T-helper 17 cell (primary cell): ENCODE measurements at places on chromosomes 13 and 19. TPM values are rescaled to one million over a fixed set of nuclear protein-coding genes. Genes with fewer than 3 reads are reported as not detected.

GRCh38 chr13:75079226-75079625, 402.7 kb downstream of the TBC1D4 start:
- H3K36me3 ChIP-seq, result no peaks in the 10 kb centered on the region
- H3K4me1 ChIP-seq, result no peaks in the 10 kb centered on the region
- no peak for DNase-seq
- no peak overlapping the region for H3K4me3 ChIP-seq
- H3K27me3 ChIP-seq, result peaks cover 7% of the 10 kb centered on the region
- H3K27ac ChIP-seq, result no peak overlapping the region

- no peaks in the 10 kb centered on the region for H3K27me3 ChIP-seq
- peaks cover 29% of the 10 kb centered on the region for H3K36me3 ChIP-seq
- peak overlapping the region; percentile 46 for H3K4me3 ChIP-seq
Observed at GRCh38 chr13:98875146-98875729, 102.6 kb downstream of the DOCK9 start.

DNA sequence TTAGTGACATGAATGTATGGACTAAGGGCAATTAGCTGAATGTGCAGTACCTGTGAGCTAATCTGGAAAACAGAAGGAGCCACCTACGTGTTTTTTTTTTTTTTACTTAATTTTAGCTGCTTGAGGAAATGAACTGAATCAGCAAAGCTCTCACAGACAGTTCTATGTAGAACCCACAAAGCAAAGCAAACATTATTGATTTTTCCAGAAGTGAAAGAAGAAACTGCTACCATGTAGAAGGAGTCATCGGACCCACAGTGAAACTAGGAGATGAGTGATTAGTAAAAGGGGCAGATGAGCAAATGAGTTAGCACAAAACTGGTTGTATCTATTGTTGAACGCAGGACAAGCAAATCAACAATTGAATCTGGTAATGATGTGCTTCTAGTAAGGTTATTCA, 94.1 kb upstream of the SLC7A1 start:
- H3K27me3 ChIP-seq, result peaks cover 50% of the 10 kb centered on the region
- H3K36me3 ChIP-seq, result peaks cover 2% of the 10 kb centered on the region
- no peak overlapping the region for H3K27ac ChIP-seq

GRCh38 chr19:14519860-14520407, 1.7 kb upstream of the DNAJB1 start:
- H3K27ac ChIP-seq, result peak overlapping the region; percentile 99
- H3K4me1 ChIP-seq, result peaks cover 54% of the 10 kb centered on the region
- H3K27me3 ChIP-seq, result no peaks in the 10 kb centered on the region
- H3K36me3 ChIP-seq, result peaks cover 8% of the 10 kb centered on the region
- DNase-seq, result no peak

GRCh38 chr19:37346091-37346490, 24.8 kb upstream of the ZNF527 start:
- no peak overlapping the region for H3K4me3 ChIP-seq
- DNase-seq, result no peak
- H3K36me3 ChIP-seq, result peaks cover 13% of the 10 kb centered on the region

- no peaks in the 10 kb centered on the region for H3K27me3 ChIP-seq
Observed at GRCh38 chr13:75271846-75272245, 210.1 kb downstream of the TBC1D4 start.

DNA sequence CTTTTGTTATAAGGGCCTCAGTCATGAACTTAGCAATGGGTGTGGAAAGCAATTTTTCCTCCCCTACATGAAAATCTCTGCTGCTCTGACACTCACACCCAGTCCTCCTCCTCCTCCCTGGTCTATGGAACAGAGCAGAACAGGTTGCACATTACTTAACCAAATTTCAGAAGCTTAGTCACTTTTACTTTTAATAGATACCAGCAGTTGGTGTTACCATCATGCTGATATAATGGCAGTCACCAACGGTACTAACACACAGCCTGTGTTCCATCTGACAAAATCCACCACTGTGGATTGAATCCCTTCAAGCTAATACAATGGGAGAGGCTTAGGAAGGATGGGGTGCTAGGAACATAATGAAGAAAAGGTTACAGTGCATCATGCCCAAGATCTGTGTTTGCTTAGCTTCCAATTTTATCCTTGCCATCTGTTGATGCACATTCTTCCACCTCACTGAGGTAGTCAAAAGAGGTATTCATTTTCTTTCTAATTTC, 9.8 kb downstream of the TPT1 start:
- no peak for DNase-seq
- peaks cover 2% of the 10 kb centered on the region for H3K36me3 ChIP-seq
- H3K4me1 ChIP-seq, result peaks cover 73% of the 10 kb centered on the region
- H3K27me3 ChIP-seq, result no peaks in the 10 kb centered on the region

GRCh38 chr19:38557205-38557799, 60.5 kb downstream of the MAP4K1 start:
- H3K27me3 ChIP-seq, result no peaks in the 10 kb centered on the region
- H3K4me3 ChIP-seq, result peak overlapping the region; percentile 52
- H3K4me1 ChIP-seq, result peaks cover 31% of the 10 kb centered on the region
- DNase-seq, result no peak
- H3K27ac ChIP-seq, result peak overlapping the region; percentile 43

DNA sequence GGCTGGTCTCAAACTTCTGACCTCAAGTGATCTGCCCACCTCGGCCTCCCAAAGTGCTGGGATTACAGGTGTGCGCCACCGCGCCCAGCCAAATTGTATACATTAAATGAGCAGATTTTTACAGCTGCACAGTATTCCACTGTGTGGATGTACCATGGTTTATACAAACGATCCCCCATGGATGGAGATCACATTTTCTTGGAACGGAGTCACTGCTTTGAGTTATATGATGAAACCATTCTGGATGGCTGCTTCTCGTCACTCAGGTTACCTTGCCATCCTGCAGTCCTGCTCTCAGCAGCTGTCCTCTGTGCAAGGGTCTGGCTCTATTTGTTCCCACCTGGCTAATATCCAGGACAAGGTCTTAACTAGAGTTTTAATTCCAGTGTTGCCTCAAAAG, 39.1 kb upstream of the SLC15A1 start:
- no peak overlapping the region for H3K4me3 ChIP-seq
- peaks cover 18% of the 10 kb centered on the region for H3K36me3 ChIP-seq
- no peaks in the 10 kb centered on the region for H3K4me1 ChIP-seq
- no peak overlapping the region for H3K27ac ChIP-seq
- DNase-seq, result no peak

GRCh38 chr13:84784443-84785153, 902.3 kb upstream of the SLITRK1 start:
- no peaks in the 10 kb centered on the region for H3K27me3 ChIP-seq
- H3K27ac ChIP-seq, result no peak overlapping the region
- no peaks in the 10 kb centered on the region for H3K36me3 ChIP-seq

- no peak overlapping the region for H3K4me3 ChIP-seq
- H3K36me3 ChIP-seq, result no peaks in the 10 kb centered on the region
- H3K27me3 ChIP-seq, result peaks cover 6% of the 10 kb centered on the region
- no peak overlapping the region for H3K27ac ChIP-seq
Observed at GRCh38 chr13:22647156-22647850, 533.5 kb upstream of the SGCG start.

DNA sequence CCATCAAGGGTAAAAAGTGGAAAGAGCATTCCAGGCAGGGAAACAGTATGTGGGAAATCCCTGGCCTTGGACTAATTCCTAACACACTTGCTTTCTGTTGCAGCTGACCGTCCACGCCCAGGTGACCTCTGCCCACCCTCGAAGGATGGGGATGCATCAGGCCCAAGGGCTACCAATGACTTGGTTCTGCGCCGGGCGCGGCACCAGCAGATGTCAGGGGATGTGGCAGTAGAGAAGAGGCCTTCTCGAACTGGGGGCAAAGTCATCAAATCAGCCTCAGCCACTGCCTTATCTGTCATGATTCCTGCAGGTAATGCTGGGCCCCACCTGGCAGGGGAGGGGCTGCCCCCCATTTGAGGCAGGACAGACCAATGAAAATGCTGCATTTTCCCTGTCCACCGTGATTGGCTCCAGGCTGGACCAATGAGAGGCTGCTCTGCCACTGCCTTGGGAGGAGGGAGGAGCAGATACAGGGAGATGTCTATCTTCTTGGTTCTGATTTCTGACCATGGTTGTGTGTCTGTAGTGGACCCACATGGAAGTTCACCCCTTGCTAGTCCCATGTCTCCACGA, 12.6 kb downstream of the DNASE2 start:
- H3K27me3 ChIP-seq, result peaks cover 13% of the 10 kb centered on the region
- no peak for DNase-seq

DNA sequence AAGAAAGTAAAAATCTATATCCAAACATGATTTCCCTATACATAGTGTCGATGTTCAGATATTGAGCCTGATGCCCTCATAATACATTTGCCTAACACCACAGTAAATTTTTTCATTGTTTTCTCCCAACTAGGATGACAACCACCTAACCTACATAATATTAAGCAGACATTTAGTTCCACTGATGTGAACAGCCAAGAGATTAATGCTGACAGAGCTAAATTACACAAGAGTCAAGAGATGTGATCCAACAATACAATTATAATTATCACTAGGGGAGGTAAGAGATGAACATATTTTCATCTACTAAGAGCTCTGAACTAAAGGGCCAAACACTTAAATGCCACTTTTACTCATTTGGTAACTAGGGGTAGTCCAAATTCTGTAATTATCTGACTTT, 145.9 kb downstream of the DACH1 start:
- no peaks in the 10 kb centered on the region for H3K36me3 ChIP-seq
- no peak for DNase-seq
- no peak overlapping the region for H3K27ac ChIP-seq
- no peaks in the 10 kb centered on the region for H3K4me1 ChIP-seq

DNA sequence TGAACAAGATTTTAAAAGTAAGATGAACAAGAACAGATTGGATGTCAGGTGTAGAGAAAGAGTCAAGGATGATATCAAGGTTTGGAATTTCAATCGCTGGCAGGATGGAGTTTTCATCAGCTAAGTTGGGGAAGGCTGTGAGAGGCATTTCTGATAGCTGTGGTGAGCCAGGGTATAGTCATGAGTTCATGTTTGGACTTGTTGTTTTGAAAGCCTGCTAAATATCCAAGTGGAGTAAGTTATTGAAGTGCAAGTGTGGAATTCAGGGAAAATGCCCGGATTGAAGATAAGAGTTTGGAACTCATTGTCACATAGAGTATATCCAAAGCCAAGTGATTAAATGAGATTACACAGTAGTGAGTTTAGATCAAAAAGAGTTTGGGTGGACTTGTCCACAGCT, 11.0 kb upstream of the EPSTI1 start:
- no peak overlapping the region for H3K4me3 ChIP-seq
- H3K4me1 ChIP-seq, result no peaks in the 10 kb centered on the region
- DNase-seq, result no peak
- H3K36me3 ChIP-seq, result peaks cover 8% of the 10 kb centered on the region
- no peak overlapping the region for H3K27ac ChIP-seq
- peaks cover 10% of the 10 kb centered on the region for H3K27me3 ChIP-seq

- H3K36me3 ChIP-seq, result peaks cover 2% of the 10 kb centered on the region
- H3K27me3 ChIP-seq, result peaks cover 44% of the 10 kb centered on the region
- no peak overlapping the region for H3K4me3 ChIP-seq
- no peak overlapping the region for H3K27ac ChIP-seq
- H3K4me1 ChIP-seq, result no peaks in the 10 kb centered on the region
- DNase-seq, result no peak
Observed at GRCh38 chr13:43333176-43333575, 309.8 kb downstream of the DNAJC15 start.

RFPL4A gene
- not detected for total RNA-seq

ZNF677 gene
- 0.94 TPM for total RNA-seq

HSD17B14 gene
- not detected for total RNA-seq

ZNF14 gene
- 22.5 TPM for total RNA-seq

ZNF578 gene
- total RNA-seq, result 0.26 TPM

ATP8A2 gene
- 0.20 TPM for total RNA-seq
